ENCODE measurements at places on chromosomes 6 and 20. TPM values are rescaled to one million over a fixed set of nuclear protein-coding genes. Genes with fewer than 3 reads are reported as not detected.
A peak's percentile ranks its signal among the peaks of the same experiment; 100 is the strongest.

- H3K27me3 ChIP-seq: no peaks in the 10 kb centered on the region
- no peak overlapping the region for H3K4me3 ChIP-seq
- H3K4me1 ChIP-seq: peaks cover 7% of the 10 kb centered on the region
- DNase-seq: no peak
- H3K27ac ChIP-seq: no peak overlapping the region
- H3K36me3 ChIP-seq: no peaks in the 10 kb centered on the region
Observed at GRCh38 chr20:38138086-38138778, 26.8 kb downstream of the TGM2 start.

The CDSN gene
- total RNA-seq: not detected

The TRAPPC3L gene
- total RNA-seq: not detected

DNA sequence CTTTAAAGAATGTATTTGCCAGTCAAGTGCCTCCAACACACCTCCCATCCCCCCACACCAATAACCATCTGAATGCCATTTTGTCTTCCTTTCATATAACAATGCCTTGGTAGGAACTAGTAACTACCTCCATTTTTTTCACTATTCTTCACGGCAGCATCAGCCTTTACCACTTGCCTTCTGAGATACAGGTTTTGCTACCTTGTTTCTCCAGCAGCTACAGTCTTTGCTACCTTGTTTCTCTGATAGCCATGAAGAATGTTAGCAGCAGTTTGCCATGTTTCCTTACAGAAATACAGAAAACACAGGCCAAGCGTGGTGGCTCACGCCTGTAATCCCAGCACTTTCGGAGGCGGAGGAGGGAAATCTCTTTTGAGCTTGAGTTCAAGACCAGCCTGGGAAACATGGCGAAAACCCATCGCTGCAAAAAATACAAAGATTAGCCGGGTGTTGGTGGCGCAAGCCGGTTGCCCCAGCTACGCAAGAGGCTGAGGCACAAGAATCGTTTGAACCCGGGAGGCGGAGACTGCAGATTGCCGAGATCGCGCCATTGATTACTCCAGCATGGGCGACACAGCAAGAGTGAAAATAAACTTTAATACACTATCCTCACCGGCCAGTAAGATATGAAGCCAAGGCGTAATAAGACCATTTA is 100.9 kb downstream of the HFE start:
- H3K36me3 ChIP-seq: no peaks in the 10 kb centered on the region
- no peaks in the 10 kb centered on the region for H3K27me3 ChIP-seq
- peaks cover 75% of the 10 kb centered on the region for H3K4me1 ChIP-seq
- DNase-seq: peak; percentile 61
- peak overlapping the region; percentile 89 for H3K4me3 ChIP-seq

- no peak for DNase-seq
- peaks cover 1% of the 10 kb centered on the region for H3K36me3 ChIP-seq
- H3K4me3 ChIP-seq: no peak overlapping the region
- no peak overlapping the region for H3K27ac ChIP-seq
- H3K4me1 ChIP-seq: no peaks in the 10 kb centered on the region
Observed at GRCh38 chr20:48057251-48057650, 272.0 kb upstream of the SULF2 start.

DNA sequence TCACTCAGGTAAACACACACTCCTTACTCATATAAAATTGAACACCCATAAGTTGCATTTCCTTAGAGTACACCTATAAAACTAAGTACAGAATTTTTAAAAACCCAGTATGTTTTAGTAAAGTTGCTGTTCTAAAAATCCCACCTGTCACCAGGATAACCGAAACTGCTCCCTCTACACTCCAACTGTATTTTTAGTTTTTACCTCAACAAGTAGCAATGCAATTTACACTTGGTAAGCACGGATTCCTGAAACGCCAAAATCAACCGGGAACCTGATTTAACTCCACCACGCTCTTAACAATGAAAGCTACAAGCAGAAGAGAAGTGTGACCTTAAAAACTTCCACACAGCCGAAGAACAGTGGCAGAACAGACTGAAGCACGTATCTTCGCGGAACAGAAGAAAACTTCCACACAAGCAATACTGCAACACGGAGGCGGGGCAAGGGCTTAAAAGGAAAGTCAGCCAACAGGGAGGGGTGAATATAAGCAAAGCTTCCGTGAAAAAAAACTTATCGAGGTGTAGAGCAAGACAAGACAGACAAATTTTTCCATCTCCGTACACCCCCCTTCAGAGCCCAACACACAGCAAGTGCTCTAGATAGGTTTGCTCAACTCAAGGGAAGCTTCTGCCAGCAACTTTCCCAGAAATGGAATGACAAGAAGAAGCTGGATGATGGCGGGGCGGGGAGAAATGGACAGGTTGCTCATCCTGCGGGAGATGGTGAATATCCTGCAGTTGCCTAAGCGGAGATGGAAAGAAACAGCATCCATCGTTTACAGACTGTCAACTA is 1.4 kb downstream of the STAU1 start:
- peaks cover 2% of the 10 kb centered on the region for H3K36me3 ChIP-seq
- H3K4me3 ChIP-seq: peak overlapping the region; percentile 91
- no peaks in the 10 kb centered on the region for H3K27me3 ChIP-seq
- DNase-seq: peak; percentile 62

DNA sequence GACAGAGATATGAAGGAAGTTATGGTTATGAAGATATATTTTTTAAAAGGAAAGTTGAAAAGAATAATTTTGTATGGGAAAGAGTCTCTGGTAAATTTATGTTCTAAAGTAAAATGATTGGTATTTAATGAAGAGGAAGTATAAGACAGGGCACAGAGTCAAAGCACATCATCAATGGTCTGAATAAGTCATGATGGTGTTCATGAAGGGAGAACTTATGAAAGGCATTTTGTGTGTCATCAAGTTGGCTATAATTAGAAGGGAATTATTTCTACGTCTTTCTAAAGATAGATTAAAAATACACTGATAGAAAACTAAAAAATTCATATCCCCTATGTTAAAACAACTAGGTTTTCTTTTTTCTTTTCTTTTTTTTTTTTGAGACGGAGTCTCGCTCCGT is 21.4 kb upstream of the SNAI1 start:
- no peak overlapping the region for H3K4me3 ChIP-seq
- H3K36me3 ChIP-seq: no peaks in the 10 kb centered on the region
- no peak for DNase-seq
- H3K27ac ChIP-seq: peak overlapping the region; percentile 68
- H3K4me1 ChIP-seq: peaks cover 8% of the 10 kb centered on the region

The SLC35D3 gene
- total RNA-seq: not detected

DNA sequence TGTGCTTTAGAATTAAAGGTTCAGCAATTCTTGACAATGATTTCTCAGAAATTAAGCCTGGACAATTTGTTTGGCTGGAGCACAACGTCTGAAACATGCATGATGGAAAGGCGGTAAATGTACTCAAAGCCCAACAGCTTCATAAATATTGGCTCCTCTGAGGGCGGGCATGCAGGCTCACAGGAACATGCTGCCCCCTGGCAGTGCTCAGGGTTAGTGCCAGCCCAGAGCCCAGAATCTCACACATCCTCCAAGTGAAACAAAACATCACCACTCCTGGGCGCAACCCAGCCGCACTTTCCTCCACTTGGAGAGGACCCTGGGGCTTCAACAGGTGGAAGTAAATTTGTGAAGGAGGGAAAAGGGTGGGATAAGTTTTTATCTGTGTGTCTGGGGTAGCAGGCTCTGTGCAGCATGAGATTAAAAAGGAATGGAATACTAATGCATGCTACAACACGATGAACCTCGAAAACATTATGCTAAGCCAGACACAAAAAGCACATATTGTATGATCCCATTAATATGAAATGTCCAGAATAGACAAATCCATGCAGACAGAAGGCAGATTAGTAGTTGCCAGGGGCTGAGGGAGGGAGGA is 54.1 kb upstream of the PTPRT start:
- no peak overlapping the region for H3K27ac ChIP-seq
- H3K27me3 ChIP-seq: peaks cover 12% of the 10 kb centered on the region
- no peak overlapping the region for H3K4me3 ChIP-seq

- DNase-seq: no peak
- H3K4me1 ChIP-seq: no peaks in the 10 kb centered on the region
- H3K4me3 ChIP-seq: no peak overlapping the region
- H3K27me3 ChIP-seq: no peaks in the 10 kb centered on the region
Observed at GRCh38 chr6:164200071-164200470, 785.6 kb downstream of the QKI start.

DNA sequence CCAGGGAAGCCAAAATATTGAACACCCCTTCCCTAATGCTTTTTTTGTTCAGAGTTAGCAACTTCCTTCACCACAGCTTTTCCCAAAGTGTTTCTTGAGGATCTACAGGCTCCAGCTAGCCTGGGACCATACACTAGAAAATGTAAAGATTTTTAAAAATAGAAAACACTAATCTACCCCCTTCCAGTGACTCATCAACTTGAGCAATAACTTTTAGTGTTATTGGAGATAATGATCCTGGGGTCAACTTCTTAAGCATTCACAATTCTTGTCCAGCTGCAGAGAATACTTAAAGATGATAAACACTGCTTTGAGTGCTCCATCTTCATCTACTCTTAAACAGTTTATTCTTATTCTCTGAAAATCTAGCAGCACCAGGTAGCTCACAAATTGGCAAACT is 131.6 kb downstream of the COL9A1 start:
- no peak overlapping the region for H3K4me3 ChIP-seq
- peaks cover 5% of the 10 kb centered on the region for H3K4me1 ChIP-seq
- H3K27me3 ChIP-seq: peaks cover 13% of the 10 kb centered on the region
- no peak for DNase-seq

DNA sequence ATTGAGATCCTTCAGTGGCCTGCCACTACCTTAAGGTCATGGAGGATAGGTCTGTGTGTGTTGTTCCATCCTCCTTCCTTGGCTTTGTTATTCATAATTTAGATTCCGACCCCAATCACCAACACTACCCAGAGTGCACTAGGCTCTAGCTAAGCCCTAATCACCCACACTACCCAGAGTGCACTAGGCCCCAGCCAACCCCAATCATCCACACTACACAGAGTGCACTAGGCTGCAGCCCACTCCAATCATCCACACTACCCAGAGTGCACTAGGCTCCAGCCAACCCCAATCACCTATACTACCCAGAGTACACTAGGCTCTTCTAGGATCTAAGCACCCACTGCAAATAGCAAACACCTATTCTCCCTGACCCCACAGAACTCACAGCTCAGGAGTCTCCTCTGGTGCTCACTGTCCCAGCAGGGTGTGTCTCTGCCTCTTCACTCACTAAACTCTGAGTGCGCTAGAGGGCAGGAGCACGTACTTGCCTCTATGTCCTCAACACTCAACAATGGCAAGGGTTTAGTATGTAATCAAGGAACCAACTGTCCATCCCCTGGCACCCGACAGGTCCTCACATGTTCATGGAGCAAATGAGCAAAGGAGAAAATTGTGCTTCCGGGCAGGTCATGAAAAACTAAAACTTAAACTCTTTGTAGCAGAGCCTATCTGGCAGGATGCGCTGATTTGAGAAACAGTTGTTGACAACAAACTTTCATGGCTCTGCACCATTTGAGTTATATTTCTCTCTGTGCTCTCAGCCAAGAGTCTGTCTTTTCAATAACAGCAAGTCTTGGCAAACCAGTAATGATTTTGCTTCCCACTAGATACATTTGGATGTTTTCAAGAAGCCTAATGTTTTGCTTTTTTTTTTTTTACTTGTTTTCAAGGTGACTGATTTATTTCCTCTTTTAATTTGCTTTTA is 54.3 kb downstream of the SLC22A23 start:
- H3K36me3 ChIP-seq: no peaks in the 10 kb centered on the region
- no peak overlapping the region for H3K27ac ChIP-seq
- H3K4me1 ChIP-seq: no peaks in the 10 kb centered on the region
- H3K27me3 ChIP-seq: no peaks in the 10 kb centered on the region
- no peak for DNase-seq

GRCh38 chr6:41579088-41579610 is 33.0 kb downstream of the FOXP4 start:
- no peaks in the 10 kb centered on the region for H3K27me3 ChIP-seq
- H3K4me3 ChIP-seq: no peak overlapping the region
- DNase-seq: no peak
- H3K27ac ChIP-seq: no peak overlapping the region

DNA sequence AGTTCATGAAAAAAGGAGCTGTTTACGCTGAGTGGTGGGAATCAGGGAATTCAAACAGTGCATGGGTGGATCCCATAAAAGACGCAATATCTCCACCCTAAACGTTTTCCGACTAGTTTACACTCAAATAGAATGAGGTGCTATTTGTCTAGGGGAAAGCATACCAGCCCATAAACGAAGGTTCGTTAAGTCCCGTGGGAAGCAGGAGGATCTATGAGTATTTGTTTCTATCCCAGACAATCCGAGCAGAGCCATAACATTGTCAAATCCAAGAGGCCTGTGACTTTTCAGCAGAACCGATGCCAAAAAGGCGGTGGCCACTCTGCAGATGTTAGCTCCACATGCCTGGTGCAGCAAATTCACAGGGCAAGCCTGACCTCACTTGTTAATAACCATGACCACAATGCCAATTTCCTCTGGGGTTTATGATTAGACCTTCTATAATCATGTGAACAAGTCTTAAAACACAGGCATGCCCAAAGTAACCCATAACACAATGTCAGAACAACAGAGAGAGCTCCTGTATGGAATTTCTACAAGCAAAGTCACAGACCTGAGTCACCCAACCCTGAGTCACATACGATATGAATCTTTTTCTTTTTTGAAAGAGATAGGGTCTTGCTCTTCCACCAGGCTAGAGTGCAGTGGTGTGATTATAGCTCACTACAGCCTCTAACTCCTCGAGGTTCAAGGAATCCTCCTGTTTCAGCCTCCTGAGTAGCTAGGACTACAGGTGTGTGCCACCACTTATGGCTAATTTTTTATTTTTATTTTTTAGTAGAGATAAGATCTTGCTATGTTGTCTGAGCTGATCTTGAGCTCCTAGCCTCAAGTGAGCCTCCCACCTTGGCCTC is 123.3 kb downstream of the KIF13A start:
- no peaks in the 10 kb centered on the region for H3K4me1 ChIP-seq
- H3K36me3 ChIP-seq: no peaks in the 10 kb centered on the region
- H3K27ac ChIP-seq: no peak overlapping the region
- no peak overlapping the region for H3K4me3 ChIP-seq
- DNase-seq: no peak
- H3K27me3 ChIP-seq: peaks cover 37% of the 10 kb centered on the region

- no peak for DNase-seq
- H3K4me3 ChIP-seq: no peak overlapping the region
- peaks cover 12% of the 10 kb centered on the region for H3K27me3 ChIP-seq
- H3K27ac ChIP-seq: no peak overlapping the region
- peaks cover 11% of the 10 kb centered on the region for H3K4me1 ChIP-seq
- no peaks in the 10 kb centered on the region for H3K36me3 ChIP-seq
Observed at GRCh38 chr6:15955484-15955883, 173.4 kb upstream of the MYLIP start.

DNA sequence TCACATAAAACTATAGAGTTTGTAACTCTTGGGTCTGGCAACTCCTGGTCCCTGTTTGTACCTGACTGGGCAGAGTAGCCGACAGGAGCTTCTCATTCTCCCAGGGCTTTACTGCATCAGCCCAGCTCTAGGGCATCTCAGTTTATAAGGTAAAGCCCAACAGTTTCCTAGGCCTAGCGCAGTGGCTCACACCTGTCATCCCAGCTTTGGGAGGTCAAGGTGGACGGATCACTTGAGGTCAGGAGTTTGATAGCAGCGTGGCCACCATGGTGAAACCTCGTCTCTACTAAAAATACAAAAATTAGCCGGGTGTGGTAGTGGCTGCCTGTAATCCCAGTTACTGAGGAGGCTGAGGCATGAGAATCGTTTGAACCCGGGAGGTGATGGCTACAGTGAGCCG is 47.8 kb downstream of the ATP9A start:
- peaks cover 11% of the 10 kb centered on the region for H3K4me1 ChIP-seq
- DNase-seq: no peak
- H3K36me3 ChIP-seq: no peaks in the 10 kb centered on the region
- no peak overlapping the region for H3K27ac ChIP-seq

The LY6G6F gene
- not detected for total RNA-seq

Data from activated T-cell treated with anti-CD3 and anti-CD28 coated beads, Interleukin-2, amount 50 U/mL, for 72 hours (primary cell).